ENCODE measurements at places on chromosomes 13 and 19. TPM values are rescaled to one million over a fixed set of nuclear protein-coding genes. Genes with fewer than 3 reads are reported as not detected.

The SYNGR4 gene
- not detected for total RNA-seq

DNA sequence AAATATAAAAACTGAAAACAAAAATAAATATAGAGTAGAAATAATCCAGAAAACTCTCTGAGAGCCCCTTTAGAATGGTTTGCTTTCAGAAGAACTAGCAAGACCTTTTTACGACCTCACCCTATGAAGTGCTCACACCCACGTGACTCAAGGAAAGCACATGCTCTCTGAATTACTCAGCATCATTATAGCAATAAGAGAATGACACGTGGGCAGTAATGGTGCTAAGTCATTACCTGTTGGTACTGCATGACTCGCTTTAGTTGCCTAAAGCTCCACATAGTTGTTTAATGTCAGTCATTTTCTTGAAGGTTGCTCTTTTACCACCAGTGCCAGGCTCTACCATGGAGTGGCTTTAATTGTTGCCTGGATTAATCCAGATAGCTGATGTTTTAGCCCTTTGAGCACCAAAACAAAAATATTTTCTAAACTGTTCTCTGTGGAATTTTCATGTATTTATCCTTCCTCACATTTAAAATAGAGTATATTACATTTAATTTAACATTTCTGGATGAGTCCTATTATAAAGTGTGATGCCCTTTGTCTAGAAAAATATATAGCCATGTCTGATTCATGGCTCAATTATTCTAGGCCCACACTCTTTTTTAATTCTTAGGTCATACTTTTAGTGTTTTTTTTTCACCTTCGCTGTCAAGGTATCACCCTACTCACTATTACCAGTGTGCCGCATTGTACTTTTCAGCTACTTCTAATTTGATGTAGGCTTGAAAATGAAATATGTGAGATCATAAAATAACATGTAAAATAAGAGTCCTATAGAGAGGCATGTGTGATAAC, 56.8 kb downstream of the THSD1 start:
- no peak for DNase-seq

DNA sequence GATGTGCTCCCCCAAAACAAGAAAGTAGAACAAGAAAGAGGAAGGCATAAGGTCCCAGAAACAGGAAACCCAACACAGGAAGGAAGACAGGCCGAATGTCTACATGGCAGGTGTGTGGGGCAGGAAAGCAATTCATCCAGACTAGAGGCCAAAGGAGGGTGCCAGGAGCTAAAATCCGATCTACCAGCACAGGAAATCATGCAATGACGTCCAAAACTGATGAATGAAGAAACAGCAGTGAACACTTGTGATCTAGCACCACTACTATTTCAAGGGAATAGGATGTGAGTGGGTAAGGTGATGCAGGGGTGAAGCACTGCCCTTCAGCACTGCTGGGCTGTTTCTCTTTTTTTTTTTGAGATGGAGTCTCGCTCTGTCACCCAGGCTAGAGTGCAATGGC, 59.1 kb downstream of the DOCK9 start:
- no peak for DNase-seq

GRCh38 chr13:48144413-48145035, 49.6 kb upstream of the MED4 start:
- no peak for DNase-seq

The ANKRD24 gene
- 0.69 TPM for total RNA-seq

DNA sequence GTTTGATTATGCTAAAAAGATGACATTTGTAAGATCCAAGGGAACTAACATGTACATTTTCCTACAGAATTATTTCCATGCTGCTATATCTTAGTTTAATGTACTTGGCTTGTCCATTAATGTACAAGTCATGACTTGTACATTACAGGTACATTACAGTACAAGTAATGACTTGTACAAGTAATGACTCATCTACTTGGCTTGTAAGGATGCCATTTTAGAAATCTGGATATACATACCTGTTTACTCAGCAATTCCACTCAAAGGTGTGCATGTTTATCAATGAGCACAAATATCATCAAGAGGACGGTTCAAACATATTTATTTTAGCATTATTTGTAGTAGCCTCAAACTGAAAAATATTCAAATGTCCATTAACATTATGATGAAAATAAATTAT, 87.0 kb upstream of the TRPC4 start:
- no peak for DNase-seq

The ZNF442 gene
- total RNA-seq, result 4.9 TPM

The PRR20A gene
- total RNA-seq, result not detected

DNA sequence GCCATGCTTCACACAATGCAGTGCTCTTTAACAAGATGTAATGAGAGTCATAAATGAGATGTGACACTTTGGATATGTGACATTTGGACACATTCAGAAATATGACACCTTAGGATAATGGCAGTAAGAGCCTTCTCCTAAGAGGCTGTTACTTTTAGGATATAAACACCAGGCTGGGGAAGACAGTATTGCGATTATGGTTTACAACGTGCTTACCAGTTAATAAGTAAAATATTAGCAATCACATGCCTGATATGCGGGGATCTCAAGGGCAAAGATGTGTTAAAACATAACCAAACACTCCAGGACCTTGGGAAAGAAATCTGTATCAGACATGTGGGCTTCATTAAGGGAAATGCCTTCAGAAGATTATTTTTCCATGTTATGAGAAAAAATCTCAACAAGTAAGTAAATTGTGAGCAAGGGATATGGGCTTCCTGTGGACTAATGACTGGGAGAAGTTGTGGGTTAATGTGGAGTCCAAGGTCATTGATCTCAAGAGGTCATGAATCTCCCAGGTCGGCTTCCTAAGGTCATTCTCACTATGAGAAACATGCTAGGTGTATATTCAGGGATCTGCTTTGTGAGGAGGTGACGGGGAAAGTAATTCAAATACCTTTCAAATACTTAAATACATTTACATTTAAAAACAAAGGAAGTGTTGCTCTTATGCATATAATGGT, 105.3 kb downstream of the STARD13 start:
- no peak for DNase-seq

The CAMSAP3 gene
- not detected for total RNA-seq

GRCh38 chr13:42548731-42549551, 25.0 kb upstream of the TNFSF11 start:
- no peak for DNase-seq

GRCh38 chr19:441213-441836, 19.5 kb downstream of the SHC2 start:
- peak; percentile 72 for DNase-seq

The ZFP28 gene
- total RNA-seq, result 11.9 TPM

DNA sequence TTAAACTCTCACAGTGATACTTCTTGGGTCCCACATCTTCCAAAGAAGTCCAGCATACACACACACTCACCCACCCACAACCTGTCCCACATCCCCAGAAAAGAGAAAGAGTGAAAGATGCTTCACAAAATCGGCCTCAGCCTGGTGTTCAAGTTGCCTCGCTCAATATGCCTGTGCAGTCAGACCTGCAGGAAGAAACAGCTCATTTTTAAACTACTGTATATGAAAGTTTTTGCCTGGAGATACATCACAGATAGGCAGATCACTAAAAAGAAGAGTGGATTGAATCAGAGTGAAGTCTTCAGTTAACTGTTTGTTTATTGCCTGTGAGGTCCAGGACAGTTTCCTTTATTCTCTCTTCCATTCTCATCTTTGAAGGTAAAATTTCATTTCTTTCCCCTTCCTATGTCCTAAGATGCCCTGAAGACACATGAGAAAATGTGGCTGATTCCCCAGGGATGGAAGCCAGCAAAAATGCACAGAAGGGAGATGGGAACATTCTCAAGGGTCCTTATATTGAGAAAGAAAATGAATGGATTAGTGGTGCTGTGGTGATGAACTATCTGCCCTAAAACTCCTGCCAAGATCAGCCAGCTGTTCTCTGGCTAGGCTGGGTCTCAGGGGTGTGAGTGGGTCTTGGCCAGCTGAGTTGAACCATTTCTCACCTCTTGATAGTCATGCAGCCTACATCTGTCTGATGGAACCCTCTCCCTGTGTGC, 259.0 kb downstream of the ITGBL1 start:
- no peak for DNase-seq

DNA sequence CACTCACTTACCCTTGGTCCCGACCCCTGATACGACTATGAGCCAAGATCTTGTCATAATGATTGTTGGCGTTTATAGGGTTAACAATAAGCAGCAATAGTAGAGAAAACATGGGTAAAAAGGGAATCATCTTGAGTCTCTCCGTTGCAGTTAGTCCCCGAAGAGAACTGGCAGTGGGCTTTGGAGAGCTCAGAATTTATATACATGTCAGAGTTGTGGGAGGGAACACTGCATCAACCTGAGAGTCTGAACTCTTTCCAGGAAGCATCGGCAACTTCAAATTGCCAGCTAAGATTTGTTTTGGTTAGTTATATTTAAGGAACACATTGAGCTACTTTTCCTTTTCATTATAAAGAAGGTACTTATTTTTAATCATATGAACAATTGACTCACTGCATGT, at the start of gene POSTN:
POSTN (minus strand) TSS at position 172 of the 400 bp plus-strand sequence; CDS start at position 130, 42 bp downstream.
- DNase-seq, result no peak

DNA sequence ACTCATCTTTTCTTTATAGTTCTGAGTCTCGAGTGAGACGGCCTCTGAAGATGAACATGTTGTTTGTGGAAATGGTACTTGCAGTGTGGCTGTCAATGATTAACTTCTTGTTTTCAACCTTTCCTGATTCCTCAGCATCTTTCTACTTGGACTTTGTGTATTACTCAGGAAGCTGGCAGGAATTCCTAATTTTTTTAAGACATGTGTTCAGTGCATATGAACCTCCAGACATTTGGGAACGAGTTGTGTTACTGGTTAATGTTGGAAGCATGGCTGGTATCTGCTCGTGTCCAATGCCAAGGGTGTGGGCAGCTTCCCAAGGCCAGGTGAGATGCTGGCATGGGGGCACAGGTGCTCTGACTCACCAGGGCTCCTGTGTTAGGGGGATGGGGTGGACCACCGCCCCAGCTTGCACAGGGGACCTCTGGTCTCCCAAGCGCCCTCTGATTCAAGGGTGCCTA, 61.1 kb upstream of the MCF2L start:
- no peak for DNase-seq

- peak; percentile 89 for DNase-seq
Measured at GRCh38 chr19:46408664-46409039, 4.7 kb downstream of the CCDC8 start.

DNA sequence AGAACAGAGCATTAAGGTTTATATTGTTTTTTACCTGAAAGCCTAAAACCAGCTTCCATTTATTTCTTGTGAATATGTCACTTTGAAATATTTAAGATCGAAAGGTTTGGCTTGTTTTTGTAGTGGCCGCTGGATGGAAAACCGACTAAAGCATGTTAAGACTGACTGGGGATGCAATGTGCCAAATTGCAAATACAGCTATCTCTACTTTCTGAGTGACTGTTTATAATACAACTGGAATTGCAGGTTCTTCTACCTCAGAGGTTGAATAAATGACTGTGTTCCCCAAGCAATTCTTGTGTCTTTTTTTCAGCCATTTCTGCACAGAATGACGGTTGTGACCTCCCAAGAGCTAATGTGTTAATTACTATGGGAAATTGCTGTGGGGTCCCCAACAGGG, 50.0 kb upstream of the TMTC4 start:
- no peak for DNase-seq

The CEACAM20 gene
- total RNA-seq, result not detected

The LPAR2 gene
- total RNA-seq, result 2.0 TPM

The MIA gene
- 1.6 TPM for total RNA-seq

- DNase-seq, result no peak
Measured at GRCh38 chr19:38727306-38727867, 16.9 kb downstream of the CAPN12 start.

DNA sequence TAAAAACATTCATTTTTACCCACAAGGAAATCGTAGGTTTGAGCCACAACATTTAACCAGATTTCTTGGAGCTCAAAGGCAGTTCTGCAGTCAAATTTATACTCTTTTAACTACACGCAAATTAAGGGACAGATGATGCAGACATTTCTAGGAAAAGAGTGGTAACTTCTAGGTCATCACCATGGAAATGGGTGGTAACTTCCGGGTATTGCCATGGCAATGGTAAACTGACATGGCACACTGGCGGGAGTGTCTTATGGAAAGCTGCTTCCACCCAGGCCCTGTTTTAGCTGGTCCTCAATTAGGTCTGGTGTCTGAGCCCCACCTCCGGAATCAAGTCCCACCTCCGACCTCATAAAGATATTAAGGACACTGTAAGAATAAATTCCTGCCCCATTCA, 10.4 kb upstream of the LYPD5 start:
- no peak for DNase-seq

DNA sequence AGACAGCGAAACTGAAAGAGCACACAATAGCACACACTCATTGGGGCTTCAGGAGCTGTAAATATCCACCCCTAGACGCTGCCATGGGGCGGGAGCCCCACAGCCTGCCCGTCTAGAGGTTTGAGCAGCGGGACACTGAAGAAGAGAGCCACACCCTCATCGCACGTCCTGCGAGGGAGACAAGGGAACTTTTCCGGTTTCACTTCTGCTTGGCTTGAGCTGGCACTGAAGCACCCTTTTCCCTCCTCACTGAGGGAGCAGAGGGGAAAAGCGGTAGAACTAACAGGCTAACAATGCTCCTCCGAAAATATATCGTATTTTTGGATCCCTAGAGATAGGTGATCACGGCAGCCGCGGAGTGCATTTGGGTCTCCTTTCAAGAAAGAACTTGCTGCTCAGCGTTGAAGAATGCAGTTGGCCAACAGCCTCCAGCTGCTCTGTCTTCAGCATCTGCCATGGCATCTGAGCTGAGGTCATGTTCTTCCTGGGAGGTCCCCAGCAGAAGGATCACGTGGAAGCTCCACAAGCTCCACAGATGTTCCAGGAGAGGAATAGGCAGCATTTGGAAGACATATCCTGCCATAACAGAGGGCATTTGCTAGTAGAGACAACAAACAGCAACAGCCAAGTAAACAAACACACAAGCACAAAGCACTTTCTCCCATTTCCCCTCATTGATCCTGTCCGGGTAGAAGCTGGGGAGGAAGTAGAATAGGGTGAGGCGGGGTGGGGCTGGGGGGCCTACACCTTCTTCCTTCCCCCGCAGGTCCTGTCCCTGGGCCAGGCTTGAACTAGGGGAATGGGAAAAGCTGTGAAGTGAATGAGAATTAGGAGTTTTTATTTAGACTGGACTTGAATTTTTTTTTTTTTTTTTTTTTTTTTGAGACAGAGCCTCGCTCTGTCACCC, 44.8 kb upstream of the ALOX5AP start:
- DNase-seq, result peak; percentile 94

The ZNF578 gene
- 3.1 TPM for total RNA-seq

DNA sequence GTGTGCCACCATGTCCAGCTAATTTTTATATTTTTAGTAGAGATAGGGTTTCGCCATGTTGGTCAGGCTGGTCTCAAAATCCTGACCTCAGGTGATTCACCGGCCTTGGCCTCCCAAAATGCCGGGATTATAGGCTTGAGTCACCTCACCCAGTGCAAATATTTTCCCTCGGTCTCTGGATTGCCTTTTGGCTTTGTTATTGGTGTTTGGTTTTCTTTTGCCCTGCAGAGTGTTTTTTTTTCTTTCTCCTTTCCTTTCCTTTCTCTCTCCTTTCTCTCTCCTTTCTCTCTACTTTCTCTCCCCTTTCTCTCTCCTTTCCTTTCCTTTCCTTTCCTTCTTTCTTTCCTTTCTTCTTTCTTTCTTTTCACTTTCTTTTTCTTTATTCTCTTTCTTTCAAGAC, 33.2 kb downstream of the KDM4B start:
- DNase-seq, result no peak

All from posterior vena cava (tissue), 2 donors.